ENCODE measurements at places on chromosomes 5 and 9. TPM values are rescaled to one million over a fixed set of nuclear protein-coding genes. Genes with fewer than 3 reads are reported as not detected.

The HACD4 gene
- total RNA-seq: not detected

DNA sequence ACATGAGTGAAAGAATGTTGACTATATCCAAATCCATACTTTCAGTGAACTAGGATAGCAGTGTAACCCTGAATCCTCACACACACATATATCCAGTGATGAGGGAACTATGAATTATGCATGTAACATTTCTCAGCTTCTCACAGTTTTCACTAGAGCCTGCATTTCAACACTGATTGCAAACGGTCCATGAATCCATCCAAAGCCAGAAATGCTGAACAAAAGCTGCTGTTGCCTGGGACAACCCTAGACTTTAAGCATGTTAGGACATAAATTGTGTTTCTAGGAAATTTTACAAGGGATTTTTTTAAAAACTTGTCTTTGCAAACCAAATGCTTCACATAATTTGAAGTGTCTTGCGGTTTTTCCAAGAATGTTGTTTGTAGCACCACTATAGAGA is 2010.0 kb upstream of the WWC1 start:
- DNase-seq: no peak

DNA sequence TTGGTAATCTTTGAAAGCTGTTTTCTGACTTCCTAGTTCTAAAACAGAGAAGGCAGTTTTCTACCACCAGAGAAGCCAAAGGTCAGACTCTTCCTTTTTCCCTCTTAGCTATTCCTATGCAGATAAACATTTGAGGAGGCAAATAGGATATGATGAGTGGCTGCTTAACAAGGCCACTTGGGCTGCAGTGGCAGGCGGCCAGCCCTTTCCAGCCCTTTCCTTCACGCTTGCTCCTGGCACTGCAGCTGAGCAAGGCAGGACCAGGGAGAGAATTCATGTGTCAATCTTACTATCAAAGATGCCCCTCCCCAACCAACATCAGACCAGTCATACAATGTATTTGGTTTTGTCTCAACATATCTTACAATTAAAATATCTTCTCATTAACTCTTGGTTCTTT is 36.8 kb upstream of the RNF38 start:
- DNase-seq: no peak

DNA sequence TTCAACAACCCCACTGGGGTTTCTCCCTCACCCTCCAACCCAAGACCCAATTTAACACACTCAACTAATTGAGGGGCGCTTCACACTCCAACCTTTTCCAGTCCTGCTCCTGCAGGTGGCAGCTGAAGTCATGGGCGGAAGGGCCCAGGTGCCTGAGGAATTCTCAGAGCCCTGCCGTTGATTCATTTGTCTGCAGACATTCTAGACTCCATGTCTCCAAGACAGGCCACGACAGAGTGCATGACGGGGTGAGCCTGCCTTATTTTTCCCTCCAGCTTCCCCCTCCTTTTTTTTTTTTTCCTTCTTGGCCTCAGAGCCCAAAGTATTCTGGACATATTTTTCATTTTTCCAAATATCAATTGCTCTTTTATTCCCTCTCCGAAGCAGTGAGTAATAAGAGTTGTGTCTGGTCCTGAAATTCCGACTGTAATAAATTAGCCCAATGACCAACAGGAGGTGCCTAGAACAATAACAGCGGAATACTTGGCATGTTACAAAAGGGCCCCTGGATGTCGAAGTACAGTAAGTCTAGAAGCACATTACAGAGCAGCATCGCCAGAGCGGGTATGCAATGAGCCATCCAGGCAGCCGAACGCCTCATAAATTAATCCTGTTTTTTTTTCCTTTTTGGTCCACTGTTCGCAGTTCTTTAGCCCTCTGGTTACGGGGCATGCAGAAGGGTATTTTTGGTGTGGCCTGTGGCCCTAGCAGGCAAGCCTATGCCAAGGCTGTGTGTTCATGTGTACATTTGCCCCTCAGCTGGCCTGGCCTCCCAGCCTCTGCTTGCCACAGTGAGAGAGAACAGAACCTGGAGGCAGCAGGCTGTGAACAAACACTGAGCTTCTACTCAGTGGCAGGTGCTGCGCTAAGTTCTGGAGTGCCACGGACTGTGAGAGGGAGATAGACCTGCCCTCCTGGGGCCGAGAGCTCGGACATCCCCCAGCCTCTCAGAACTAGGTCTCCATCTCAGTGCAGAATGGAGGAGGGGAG is 8.6 kb upstream of the SMIM23 start:
- DNase-seq: no peak

DNA sequence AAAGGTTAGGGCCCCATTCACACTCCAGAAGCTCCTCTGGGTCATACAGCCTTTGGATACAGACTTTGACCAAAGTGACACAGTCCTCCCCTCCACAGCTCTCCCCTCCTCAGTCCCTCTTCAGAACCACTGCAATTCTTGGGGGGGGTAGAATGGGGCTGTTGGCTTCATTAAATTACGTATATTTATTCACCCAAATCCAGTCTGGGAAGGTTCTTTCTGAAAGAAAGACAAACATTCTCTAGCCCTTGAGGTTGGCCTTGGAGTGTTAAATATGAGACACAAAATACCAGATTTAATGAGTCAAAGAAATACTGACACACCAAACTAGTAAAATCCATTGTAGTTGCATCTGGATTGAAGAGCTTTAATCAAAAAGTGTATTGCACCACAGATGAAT is 16.1 kb downstream of the ARPC5L start:
- DNase-seq: no peak

The PDGFRB gene
- total RNA-seq: 21.6 TPM

DNA sequence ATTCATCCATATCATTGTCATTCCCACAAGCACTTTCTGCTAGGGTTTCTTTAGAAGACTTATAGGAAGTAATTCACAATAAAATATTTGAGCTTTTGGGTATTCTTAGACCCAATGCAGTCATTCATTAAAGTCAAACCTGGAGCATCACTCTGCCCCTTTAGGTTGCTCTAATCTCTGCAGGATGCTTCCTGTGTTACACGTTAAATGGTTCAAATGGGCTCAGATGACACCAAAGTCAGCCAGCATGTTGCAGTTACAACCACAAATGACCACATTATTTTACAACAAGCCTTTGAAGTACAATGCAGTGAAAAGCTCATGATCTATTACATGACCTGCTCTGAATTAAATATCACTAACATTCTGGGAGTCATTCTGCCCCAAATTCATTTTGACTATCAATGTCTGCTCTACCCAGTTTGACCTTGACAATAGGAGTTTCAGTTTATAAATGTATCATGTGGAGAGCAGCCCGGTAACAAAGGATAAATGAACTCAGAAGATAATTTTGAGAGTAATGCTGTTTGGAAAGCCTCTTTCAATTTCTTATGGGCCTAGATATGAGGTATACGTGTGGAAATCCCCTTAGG is 668.6 kb upstream of the DMAC1 start:
- no peak for DNase-seq

GRCh38 chr9:37104183-37104889 is 16.0 kb upstream of the ZCCHC7 start:
- DNase-seq: peak; percentile 57

GRCh38 chr5:127316011-127316410 is 25.4 kb downstream of the MEGF10 start:
- no peak for DNase-seq

The SERF1A gene
- 3.4 TPM for total RNA-seq

DNA sequence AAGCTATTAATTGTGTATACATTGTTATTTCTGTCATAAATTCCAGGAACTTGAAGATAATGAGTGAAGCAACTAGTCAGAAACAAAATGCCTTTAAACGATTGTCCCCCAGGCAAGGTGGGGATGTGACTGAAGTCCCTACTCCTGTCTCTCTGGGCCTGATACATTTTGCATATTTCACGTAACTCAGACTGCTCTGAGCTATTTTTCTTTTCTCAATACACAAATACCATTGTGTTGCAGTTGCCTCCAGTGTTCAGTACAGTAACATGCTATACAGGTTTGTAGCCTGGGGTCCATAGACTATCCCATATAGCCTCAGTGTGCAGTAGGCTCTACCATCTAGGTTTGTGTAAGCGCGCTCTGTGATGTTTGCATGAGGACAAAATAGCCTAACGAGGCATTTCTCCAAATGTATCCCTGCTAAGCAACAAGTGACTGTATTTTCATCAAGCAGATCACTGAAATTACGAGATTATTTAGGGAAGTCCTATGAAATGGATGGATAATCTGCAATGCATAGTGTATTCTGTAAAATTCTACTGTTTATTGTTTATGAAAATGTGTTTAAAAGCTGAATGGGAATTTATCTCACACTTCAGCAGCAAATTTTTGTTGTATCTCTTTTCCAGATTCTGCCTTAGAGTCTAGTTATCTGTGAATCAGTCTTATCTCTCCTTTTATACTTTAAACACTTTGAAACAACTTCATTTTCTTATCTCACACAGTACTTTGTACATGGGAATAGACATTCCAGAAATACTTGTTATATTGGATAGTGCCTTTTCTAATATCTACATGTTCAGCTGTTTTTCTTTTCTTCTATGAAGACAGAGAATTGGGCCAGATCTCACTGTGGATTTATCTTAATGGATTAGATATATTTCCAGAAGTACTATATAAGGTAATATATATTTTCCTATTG is 150.5 kb downstream of the CD180 start:
- no peak for DNase-seq

DNA sequence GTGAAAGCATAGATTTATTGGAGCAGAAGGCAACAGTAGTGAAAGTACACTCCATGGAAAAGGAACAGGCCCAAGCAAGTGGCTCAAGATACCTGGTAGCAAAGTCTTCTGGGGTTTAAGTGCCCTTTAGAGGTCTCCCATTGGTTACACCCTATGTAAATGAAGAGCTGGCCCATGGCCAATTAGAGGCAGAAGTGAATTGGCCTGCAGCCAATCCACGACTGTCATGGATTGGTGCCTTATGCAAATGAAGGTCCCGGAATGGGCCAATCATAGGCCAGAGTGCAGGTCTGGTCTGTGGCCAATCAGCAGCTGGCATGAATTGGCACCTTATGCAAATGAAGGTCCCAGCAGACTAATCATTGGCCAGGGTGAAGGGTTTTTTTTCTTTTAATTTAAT is 64.2 kb upstream of the PCSK5 start:
- DNase-seq: no peak

GRCh38 chr5:153713943-153714342 is 223.5 kb downstream of the GRIA1 start:
- no peak for DNase-seq

The NUTM2F gene
- not detected for total RNA-seq

DNA sequence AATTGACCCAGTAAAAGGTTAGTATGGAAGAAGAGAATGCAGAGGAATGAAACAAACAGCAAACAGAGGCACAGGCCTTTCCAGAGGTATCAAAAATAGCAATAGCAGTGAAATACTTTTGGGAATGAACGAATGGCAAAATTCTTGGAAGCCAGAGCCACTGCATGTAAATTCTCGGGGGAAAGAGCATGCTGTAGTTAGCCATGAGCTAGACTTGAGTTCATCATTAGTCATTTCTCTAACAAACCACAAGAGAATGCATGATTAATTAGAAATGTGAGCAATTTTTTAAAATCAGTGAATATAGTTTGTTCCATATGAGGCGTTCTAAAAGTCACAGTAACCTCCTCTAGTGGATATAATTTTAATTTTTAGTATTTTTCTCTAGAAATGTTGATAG is 170.3 kb upstream of the PRR16 start:
- no peak for DNase-seq

The WNT8A gene
- not detected for total RNA-seq

The MCTP1 gene
- total RNA-seq: 3.3 TPM

- DNase-seq: no peak
These were observed 23.7 kb downstream of the SLC6A7 start for GRCh38 chr5:150213530-150213929.

The C5orf58 gene
- total RNA-seq: not detected

The AMBP gene
- total RNA-seq: 6.6 TPM

All from H4 (cell line).